Left lobe of liver (tissue), 2 donors: ENCODE measurements at places on chromosomes 3 and 15. TPM values are rescaled to one million over a fixed set of nuclear protein-coding genes. Genes with fewer than 3 reads are reported as not detected.

DNA sequence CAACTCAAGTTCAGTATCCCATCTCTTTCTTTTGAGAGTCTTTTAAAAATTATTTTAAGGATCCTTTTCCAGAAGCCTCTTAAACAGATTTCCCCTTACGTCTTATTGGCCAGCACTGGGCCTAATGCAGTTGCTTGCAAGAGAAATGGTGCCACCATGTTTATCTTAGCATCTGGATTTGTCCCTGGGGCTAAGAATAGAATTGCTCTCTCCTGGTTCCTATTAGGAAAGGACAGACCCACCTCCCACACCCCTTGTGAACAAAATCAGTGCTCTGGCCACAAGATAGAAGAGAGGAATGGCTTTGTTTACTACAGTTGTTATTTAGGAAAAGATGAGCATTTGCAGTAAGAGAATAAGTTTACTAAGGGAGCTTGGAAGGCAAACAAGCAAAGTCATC lies 128.2 kb upstream of the CGNL1 start:
- DNase-seq: no peak

DNA sequence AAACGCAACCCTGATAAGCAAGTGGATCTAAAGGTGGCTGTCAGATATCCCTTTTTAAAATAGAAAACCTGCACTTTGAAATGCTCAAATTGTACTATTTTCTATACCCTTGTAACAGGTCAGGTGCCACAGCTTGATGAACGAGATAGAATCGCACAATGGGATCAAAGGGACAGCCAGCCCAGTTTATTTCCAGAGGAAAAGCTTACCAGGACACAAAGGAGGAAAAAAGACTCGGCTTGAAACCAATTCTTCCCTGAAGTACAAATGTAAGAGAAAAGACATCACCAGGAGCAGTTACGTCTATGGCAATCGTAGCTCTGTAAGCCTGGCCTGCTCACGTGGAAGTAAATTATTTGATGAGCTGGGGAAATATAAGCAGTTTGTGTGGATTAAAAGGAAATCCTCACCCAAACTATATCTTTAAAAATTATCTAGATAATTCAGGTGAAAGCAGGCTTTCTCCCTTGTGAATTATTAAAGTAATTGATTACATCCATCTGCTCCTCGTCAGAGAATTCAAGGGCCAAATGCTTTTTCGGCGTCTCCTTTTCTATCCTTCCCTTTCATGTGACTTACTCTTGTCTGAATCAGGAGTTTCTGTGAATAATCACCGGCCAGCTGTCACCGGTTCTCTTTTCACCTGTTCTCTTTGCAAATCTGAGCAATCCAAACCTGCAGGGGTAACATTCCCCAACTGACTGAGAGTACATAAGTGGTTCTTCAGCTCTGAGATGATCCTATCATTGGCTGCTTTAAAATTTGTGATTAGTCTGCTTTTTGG lies 339.2 kb upstream of the ONECUT1 start:
- no peak for DNase-seq

GRCh38 chr3:53227993-53228885 lies 27.6 kb downstream of the TKT start:
- no peak for DNase-seq

DNA sequence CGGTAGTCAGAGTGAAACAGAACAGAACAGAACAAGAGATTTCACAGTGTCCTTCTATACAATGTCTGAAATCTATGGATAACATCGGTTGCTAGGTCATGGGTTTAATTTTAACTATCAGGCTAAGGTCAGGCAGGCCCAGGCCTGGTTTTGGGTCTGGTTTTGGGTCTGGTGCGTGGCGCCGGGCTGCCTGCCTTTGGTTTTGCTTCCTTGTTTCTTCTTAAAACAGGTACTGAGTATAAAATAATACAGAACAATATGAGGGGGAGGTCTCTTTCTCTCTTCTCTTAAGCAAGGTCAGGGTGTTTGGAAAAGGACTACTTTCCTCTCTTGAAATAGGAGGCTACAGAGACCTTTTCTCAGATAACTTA lies 1.4 kb downstream of the AEN start:
- no peak for DNase-seq

DNA sequence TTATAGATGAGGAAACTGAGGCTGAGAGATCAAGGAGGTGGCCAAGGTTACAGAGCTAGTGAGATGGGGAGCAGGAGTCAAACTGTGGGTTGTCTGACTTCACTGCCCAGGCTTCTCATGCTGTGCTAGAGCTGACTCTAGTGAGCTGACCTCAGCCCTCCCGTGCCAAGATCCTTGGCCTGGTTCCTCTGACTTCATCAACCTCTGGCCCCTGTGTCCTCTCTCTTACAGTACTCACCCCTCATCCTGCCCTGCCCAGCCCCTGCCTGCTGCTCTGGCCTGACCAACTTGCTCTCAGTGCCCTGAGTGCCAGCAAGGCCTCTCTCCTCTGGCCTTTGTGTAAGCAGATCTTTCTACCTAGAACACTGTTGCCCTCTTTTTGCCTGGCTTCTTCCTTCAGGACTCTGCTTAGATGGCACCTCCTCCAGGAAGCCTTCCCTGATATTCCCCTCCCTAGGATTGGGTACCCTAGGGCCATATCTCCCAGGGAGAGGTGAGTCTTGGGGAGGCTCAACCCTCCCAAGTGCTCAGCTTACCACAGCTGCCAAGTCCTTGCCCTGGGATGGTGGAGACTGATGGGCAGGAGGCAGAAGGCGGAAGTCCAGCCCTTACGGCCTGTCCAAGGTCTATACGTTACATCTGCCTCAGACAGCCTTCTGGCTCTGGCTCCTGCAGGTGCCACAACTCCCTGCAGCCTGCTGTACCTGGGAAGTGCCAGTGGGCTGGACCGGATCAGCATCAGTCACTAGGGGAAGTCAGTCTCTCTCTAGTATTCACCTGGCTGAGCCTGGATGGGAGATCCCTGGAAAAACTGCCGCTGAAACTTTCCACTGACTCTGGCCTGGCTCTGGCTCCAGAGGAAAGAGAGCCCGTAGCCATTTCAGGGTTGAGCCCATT lies 36.3 kb upstream of the FAM107A start:
- DNase-seq: peak; percentile 79

DNA sequence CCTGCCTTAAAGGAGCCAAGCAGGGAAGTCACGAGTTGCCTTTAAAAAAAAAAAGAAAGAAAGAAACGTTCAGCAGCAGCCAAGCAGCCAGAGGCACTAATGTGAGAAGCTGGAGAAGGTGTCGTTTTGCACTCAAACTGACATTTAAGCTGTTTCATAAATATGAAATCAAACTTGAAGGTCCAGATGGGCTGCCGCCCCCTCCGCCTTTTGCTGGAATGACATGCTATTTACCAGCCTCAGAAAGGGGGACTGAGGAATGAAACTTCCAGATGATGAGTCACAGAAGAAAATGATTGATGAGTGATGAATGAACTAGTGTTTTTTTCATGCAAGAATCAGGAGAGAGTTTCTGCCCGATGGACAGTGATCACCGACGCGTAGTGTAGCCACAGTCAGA lies 396.8 kb downstream of the IGSF11 start:
- DNase-seq: no peak

GRCh38 chr15:34436126-34436955 lies 1.3 kb downstream of the GOLGA8A start:
- no peak for DNase-seq

- no peak for DNase-seq
Measured at GRCh38 chr3:18410205-18410604, 14.9 kb downstream of the SATB1 start.

DNA sequence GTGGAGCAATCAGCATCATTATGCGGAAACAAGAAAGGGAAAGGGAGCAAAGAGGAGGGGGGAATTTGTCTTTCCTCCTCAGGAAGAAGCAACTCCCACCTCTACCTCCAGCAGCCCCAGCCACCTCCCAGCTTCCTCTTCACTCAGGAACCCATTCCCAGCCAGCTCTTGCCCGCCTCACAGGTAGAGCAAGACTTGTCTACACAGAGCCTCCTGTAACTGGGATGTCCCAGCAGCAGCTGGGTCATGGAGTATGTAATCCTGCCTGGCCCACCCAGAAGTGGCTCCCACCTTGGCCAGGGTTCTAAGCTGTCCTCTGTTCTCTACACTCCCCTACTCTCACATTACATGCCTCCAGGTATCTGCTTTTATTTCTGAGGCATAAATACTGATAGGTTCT lies 14.0 kb downstream of the IGDCC3 start:
- DNase-seq: no peak

Gene COLQ
- 1.3 TPM for total RNA-seq

Gene ADAMTSL3
- total RNA-seq: 17.8 TPM

Gene DNAJA4
- total RNA-seq: 0.86 TPM

Gene RHO
- not detected for total RNA-seq

Gene TIMP4
- total RNA-seq: 0.53 TPM

Gene GOLGA6L1
- not detected for total RNA-seq
